ENCODE measurements at places on chromosomes 4 and X.

DNA sequence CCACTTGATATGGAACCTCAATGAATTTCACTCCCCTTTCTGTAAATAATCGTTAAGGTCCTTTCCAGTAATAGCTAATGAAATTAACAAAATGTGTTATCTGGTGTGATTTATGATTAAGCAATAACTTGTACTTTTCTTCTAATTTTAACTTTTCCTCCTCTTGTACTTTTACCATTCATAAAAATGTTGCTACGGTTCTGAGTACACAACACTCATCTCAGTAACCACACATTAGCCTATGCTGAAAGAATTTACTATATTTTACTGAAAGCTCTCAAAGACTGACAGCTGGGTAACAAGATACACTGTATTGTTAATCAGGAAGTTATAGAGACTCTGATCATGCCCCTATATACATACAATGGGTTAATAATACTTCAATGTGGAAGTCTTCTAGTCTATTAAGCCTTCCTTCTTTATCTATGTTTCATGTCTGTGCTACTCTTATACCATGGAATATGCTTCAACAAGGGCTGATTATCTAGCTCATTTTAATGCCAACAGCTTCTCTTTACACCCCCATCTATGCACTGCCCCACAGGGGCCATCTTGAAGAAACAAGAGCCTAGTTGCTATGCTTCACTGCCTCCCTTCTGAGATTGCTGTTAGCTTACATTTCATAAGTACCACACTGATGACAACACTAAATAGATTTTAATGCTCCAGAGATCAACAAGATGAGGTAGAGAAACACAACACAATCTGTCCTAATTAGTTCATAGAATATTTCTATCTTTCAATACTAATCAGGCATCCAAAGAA, 39.1 kb downstream of the LAMP2 start:
- DNase-seq, result no peak

DNA sequence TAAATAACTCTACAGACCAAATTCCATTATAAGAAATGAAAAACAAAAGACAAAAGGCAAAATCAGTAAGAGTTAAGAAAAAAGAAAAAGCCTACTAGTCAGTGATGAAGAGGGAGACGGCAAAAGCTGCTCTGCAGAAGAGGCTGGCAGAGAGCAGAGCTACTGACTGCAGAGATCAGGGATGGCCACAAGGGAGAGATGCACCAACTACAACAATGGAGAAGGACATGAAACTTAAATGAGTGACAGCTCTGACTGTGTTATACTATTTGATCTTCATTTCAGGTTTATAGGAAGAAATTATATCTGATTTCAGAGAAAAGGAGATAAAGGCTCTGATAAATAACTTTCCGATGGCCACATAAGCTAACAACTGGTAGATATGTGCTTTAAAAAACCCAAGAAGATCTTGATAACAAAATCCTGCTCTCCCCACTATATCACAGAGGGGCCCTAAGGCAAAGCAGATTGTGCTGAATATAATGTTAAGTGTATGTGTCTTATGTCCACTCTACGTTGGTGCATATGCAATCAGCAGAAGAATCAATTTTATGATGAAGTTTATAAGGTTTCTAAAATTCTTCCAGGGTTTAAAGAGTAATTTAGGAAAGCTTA, 58.4 kb upstream of the COX18 start:
- DNase-seq, result no peak

DNA sequence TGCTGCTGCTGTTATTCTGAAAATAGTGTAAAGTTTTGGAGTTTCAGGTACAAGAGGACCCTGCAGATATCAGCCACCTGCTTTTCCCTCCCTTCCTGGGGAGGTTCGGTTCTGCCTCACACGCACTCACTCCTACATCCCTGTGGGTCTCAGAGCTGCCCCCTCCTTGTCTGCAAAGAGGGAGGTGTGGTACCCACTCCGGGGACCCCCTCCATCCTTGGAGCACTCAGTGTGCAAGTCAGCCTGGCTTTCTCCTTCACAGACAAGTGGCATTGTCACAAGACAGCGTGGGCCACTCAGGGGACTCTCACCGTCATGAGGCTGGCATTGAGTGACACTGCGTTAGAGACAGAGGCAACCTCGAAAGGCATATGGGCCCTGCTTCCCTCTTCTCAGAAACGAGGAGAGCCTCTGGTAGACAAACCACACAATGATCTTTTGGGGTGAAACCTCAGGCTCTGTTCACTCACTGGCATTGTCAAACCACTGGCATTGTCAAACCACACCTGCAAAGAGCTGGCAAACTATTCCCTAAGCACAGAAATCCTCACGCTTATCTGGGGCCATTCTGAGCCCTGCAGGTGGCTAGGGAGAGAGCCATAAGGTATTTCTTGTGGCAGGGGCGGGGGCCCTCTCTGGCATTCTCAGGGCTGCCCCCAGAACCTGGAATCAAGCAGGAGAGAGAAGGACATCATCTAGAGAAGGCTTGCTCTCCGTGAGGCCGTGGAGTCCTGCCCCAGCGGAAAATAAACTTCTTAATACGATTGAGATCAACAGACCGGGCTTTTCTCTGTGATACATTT, 285.0 kb downstream of the SHOX start:
- no peak for DNase-seq

GRCh38 chr4:47533689-47534347, 48.7 kb downstream of the ATP10D start:
- no peak for DNase-seq

DNA sequence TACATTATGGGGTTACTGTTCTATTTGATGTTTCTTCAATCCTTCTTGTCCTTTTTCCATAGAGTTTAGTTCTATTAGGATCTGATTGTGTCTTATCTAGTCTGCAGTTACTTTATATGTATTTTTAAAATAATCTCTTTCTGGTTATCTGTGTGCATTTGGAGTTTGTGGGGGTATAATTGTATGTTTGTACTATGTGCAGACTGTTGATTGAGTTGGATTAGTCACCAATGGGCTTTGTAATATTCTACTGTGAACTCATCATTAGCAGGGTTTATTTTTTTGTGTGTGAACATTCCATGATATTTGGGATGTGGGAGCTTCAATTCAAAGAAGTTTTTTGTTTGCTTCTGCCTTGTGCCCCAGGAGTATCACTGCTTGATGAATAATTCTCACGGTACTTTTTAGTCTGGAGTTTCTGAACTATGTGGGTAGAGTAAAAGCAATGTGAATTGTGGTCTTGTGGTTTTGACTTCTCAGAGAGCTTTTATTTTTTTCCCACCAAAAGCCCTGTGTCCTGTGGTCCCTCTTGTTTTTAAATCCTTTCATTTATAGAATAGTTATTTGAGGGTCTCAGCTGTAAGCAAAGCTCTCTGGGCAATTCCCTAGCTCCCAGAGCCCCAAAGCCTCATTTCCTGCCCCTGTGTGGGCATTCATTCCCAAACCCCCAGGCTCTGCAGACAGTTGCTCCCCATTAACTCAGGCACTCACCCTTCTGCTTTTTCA, 127.8 kb downstream of the PHKA2 start:
- DNase-seq, result no peak

- no peak for DNase-seq
Observed at GRCh38 chr4:103497692-103498091, 222.1 kb downstream of the TACR3 start.

DNA sequence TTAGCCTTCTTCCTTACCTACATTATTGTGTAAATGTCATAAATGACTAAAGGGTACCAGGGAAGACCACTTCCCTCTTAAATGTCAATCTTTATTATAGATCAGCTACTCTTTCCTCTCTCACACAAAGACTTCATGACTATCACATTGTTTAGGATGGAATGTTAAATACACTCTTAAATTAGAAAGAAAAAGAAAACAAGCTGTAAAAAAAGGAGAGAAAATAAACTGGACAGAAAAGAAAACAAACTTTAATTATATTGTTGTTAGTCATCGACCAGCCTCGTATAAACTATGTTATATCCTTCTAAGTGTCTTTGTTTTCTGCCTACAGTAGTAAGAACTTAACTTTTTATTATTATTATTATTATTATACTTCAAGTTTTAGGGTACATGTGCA, 666.4 kb upstream of the NR3C2 start:
- no peak for DNase-seq

DNA sequence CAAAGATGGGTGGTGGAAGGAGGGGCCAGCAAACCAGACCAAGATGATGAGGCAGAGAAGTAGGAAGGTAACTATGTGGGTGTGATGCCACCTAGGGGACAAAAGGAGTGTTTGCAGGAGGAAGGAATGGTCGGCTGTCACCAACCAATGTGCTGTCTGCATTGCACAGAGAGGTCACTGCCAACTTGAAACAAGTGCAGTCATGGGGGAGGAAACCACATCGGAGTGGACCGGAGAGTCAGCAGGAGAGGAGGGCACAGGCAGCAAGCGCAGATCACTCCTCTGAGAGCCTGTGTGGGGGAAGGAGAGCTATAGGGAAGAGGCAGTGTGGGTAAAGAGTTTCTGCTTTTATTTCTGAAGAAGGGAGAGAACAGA, 38.5 kb upstream of the FGFBP2 start:
- DNase-seq, result peak; percentile 71

- no peak for DNase-seq
Observed at GRCh38 chr4:147318586-147318985, 162.3 kb upstream of the EDNRA start.

DNA sequence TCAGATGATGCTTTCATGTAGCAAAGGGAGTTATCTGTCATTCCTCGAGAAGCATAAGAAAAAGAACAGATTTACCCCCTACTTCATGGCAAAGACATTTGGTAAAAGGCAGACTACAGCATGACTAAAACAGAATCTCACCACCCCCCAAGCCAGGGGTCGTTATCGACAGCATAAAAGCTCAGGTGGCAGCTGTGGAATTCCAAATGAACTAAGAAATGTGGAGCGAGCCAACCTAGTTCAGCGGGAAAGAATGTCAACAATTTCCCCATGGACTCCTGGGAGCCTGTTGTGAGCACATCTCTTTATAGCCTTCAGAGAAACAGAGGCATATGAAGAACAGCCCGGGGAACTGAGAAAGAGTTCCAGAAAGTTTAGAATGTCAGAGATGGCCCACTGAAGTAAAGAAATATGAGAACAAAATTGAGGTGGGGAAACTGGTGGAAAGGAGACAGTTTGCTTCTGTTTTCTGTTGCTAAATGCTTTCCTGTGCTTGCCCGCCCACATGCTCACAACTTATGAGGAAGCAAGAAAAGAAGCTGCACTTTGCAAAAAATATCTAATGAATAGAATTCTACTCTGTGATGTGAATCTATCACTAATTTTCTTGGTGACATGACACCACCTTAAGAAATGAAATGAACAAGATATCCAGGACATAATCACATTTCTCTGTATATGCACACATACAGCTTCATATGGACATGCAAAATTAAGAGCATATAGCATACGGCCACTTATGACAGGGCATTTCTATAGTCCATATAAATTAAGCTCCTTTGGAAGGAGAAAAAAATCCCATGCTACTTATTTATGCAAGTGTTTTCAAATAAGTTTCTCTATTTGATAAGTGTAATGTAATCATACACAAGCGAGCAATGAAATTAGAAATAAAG, 135.3 kb upstream of the MID1 start:
- peak; percentile 56 for DNase-seq

DNA sequence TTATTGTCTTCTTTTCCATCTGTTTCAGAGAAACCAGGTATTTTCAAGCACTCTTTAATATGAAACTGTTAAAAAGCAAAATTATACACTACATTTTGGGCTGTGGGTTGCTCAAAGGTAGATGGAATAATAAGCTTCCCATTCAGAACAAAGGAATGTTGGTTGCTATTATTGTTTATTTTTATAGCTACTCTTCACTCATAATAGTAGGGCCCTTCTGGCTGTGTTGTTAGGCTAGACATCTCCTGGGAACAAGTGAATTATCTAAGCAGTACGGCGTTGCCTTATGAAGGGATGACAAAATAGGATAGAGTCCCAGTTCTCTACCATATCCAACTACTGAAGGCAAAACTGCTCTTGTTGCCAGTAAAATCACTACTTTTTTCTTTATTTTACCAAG, 34.2 kb downstream of the TENM3 start:
- no peak for DNase-seq

- no peak for DNase-seq
Observed at GRCh38 chr4:40331961-40332360, 3.2 kb upstream of the CHRNA9 start.

DNA sequence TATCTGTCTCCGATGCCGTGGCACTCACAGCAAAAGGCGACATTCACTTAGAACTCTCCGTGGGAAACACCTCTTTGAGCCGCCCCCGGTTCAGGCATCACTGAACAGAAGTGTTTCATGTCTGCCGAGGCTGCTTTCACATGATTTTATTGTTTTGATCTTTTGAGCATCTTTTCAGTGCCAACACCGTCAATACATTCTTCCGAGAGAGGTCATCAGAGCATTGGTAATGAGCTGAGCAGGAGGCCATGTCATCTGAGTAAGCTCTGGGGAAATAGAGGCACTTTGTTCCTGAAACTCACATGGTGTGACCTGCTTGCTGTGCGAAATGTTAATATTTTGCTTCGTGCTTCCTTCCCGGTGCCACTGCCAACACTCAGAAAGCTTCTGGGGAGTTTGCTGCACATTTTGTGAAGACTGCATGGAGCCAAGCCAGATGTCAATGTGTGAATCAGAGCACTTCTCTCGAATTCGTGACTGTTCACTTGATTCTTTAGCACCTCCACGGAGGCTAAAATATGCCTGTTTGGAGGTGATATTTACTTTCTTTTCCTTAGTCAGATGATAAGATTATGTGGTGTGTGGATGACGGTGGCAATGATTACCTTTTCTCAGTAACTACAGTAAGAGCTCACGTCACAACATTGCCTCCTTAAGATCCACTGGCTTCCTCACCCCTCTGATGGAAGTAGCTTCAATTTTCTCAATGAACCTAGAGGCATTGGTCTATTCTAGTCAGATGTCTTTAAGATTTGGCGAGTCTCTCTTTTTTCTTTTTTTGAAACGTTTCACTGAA, 222.3 kb upstream of the HS3ST1 start:
- DNase-seq, result no peak

DNA sequence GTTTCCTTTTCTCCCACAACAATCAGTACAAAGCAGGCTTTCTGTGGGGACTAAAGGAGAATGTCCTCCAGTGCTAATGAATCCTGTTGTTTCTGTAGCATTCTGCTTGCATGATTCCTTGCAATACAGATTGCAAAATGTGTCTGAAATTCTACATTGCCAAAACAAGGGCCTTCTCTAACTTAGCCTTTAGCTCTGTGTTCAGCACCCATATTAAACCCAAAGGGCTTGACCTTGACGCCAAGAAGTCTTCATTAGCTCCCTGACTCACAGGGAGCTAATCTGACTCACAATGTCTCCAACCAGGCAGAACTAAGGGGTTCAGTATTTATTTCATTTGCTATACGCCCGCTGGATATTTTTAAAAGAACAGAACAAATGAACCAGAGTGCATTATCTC, 241.4 kb upstream of the CLNK start:
- DNase-seq, result no peak

DNA sequence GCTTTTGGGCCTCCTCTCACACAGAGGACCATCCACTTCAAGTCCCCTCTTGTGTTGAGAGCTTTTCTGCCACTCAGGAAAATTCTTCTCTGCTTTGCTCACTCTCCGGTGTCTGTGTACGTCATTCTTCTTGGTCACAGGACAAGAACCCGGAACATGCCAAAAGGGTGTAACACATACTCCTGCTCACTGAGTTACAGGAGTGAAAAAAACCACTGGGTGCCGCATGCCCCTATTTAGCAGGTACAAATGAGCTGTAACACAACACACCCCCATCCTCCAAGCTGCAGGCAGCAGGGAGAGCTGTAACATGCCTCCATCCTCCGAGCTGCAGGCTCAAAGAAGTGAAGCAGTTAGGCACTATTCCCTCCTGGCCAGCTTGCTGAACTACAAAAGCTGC, 13.0 kb upstream of the CXCL2 start:
- peak; percentile 40 for DNase-seq
